K562 (cell line): ENCODE measurements at places on chromosomes 3 and 15.

GRCh38 chr15:63947228-63947627, 99.1 kb downstream of the DAPK2 start:
- DNase-seq: no peak

DNA sequence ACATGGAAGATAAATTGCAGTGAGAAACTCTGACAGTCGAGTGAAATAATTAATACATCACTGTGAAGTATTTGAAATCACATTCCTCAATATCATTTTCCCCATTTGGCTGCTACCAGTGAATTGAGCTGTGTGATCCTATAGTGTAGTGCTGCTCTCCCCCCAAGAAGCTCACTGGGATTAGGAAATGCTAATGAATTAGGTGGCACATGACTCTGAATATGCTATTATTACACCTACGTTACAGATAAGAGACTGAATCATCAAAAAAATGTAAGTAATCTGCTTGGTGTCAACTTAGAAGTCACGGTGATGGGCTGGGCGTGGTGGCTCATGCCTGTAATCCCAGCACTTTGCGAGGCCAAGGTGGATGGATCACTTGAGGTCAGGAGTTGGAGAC, 34.7 kb upstream of the SYNM start:
- no peak for DNase-seq

DNA sequence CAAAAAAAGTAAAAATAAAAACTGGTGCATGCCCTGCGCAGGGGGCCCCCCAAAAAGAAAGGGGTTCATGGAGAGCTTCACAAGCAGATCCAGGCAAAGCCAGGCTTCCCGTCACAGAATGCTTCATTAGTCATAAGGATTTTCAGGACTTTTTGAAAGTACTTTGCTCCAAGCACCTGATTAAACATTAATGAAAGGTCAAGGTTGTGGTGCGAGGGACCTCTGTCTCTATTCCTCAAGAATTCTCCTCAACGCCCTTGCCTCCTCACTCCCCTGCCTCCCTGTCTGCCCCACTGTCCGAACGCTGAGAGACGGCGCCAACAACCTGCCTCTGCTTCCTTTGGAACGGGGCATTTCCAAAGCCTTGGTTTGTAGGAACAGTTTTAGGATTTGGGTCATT, 240.1 kb upstream of the IGF1R start:
- no peak for DNase-seq

DNA sequence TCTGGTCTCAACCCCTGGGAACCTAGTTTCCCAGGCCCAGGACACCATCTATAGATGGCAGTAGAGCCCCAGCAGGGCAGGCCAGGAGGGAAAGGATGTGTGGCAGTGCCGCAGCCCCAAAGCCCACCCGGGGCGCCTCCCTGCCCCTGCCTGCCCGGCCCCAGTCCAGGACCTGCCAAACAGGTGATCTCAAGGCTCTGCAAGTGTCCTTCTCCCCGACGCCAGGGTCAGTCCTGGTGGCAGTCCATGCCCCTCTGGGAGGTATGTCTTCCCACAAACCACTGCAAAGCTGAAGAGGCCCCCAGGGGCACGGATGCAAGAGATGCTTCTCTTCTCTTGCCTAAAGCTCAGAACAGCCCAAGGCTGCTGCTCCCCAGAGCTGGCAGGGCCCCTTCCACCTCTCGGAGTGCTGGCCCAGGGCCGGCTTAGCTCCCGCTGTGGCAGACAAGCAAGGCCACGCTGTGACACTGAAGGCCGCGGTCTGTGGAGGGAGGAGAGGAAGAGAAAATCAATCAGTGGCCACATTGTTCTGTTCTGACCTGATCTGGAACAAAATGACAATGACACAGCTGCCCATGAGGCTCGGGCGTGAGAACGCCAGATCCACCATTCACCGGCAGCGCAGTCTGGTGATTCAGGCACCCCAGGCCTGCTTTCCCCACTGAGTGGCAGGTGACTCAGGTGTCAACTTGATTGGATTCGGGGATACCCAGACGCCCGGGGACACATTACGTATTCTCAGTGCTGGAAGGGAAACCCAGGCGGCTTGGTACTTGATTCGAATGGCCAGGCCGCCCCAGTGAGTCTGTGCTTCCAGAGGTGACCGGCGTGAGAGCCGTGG, 34.0 kb downstream of the KLHL25 start:
- DNase-seq: no peak
